ENCODE measurements at places on chromosomes 4 and X. TPM values are rescaled to one million over a fixed set of nuclear protein-coding genes. Genes with fewer than 3 reads are reported as not detected.

ADH1B gene
- total RNA-seq: 0.26 TPM

TRPC3 gene
- total RNA-seq: 0.26 TPM

GABRQ gene
- under 0.01 TPM for total RNA-seq

SNCA gene
- 31.6 TPM for total RNA-seq

BEX4 gene
- total RNA-seq: 10.3 TPM

PCYT1B gene
- 0.13 TPM for total RNA-seq

MAGEB17 gene
- not detected for total RNA-seq

PNMA5 gene
- total RNA-seq: not detected

BRS3 gene
- total RNA-seq: not detected

PGAM4 gene
- total RNA-seq: not detected

RAB40A gene
- total RNA-seq: 0.13 TPM

ARR3 gene
- total RNA-seq: not detected

NLGN3 gene
- total RNA-seq: under 0.01 TPM

NIPAL1 gene
- 9.3 TPM for total RNA-seq

TMPRSS11F gene
- 2.3 TPM for total RNA-seq

GPR82 gene
- total RNA-seq: not detected

PABPC1L2B gene
- total RNA-seq: not detected

GASK1B gene
- 2.1 TPM for total RNA-seq

RASSF6 gene
- total RNA-seq: 7.4 TPM

CXCL3 gene
- total RNA-seq: 0.26 TPM

SPANXN3 gene
- total RNA-seq: not detected

CSAG2 gene
- not detected for total RNA-seq

CACNA1F gene
- total RNA-seq: under 0.01 TPM

PRKX gene
- 44.7 TPM for total RNA-seq

TMEM164 gene
- total RNA-seq: 16.4 TPM

SYNPO2 gene
- 0.13 TPM for total RNA-seq

RBM3 gene
- 177 TPM for total RNA-seq

ZIC3 gene
- total RNA-seq: not detected

CLDN22 gene
- total RNA-seq: not detected

HPGDS gene
- total RNA-seq: not detected

DAPP1 gene
- total RNA-seq: 31.3 TPM

CSAG1 gene
- total RNA-seq: not detected

UCP1 gene
- total RNA-seq: not detected

TLR6 gene
- 0.26 TPM for total RNA-seq

CENPE gene
- 1.3 TPM for total RNA-seq

ANXA10 gene
- total RNA-seq: 0.79 TPM
